ENCODE measurements at places on chromosomes 1 and 21.

- no peak for DNase-seq
Observed at GRCh38 chr1:225450491-225451191, 22.8 kb upstream of the LBR start.

DNA sequence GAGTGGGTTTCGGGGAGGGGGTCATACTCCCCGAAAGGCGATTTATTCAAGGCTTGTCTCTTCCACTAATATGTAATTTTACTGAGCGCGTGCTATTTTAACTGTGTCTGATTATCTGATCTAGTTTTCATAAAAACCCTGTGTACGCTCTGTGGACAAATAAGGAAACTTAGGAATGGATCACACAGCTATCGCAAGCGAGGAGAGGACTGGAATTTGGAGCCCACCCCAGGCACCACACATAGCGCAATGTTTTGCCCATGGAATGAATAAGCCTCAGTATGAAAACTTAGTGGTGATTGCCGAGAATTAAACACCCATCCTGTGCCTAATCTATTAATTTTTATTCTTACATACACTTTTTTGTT is 9.8 kb upstream of the RAB42 start:
- DNase-seq = no peak

GRCh38 chr1:53902235-53903138 is 8.5 kb downstream of the DIO1 start:
- no peak for DNase-seq

GRCh38 chr1:228180271-228180958 is 14.8 kb downstream of the IBA57 start:
- DNase-seq = no peak

- no peak for DNase-seq
Observed at GRCh38 chr1:219153723-219154122, 20.0 kb upstream of the LYPLAL1 start.

DNA sequence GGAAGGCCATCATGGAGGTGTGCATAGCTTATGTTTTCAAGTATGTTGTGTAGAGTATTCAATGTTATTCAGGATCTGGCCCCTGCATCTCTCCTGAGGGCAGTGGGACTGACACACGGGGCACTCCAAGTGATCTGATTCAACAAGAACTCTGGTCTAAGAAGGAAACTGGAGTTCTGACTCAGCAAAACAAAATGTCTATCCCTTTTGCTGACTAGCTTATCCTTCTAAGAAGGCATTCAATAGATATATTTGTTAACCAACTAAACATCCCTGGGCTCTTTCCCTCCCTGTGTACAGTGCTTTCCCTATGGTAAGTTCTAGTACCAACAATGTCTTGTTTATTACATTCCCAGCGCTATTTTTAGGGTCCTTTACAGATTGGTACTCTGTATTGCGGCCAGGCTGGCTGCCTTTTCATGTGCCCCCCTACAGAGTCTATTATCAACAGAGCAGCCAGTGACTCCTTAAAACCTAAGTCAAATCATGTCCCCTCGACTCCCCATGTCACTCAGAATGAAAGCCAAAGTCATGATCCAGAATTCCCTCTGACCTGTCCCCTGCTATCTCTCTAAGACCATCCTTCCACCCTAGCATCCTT is 304.9 kb downstream of the KCNH1 start:
- DNase-seq = no peak

- no peak for DNase-seq
Observed at GRCh38 chr1:21290546-21290944, 282 bp upstream of the ECE1 start.

- DNase-seq = no peak
Observed at GRCh38 chr1:184330875-184331274, 56.0 kb upstream of the C1orf21 start.

- no peak for DNase-seq
Observed at GRCh38 chr1:67429011-67429527, 1.1 kb downstream of the SERBP1 start.

DNA sequence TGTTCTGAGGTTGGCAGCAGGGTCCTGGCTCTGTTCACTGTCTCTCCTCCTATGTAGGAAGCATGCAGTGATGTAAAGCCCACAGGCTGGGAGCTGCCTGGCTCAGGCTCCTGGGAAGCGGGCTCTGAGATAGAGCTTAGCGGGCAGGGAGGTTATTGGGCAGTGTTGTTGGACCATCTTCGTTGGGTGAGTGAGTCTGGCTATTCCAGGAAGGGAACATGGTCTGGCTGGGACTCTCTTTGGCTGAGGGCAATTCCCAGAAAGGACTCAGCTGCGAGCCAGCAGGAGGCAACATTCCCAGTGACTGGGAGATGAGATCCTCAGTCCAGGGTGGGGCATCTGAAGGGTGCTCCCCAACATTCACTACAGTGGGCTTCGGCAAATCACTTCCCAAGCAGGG is 96.2 kb downstream of the CCDC185 start:
- DNase-seq = no peak

GRCh38 chr21:35093514-35093913 is 44.4 kb upstream of the RUNX1 start:
- DNase-seq = no peak

GRCh38 chr1:46761740-46762139 is 37.1 kb upstream of the CYP4B1 start:
- DNase-seq = no peak

DNA sequence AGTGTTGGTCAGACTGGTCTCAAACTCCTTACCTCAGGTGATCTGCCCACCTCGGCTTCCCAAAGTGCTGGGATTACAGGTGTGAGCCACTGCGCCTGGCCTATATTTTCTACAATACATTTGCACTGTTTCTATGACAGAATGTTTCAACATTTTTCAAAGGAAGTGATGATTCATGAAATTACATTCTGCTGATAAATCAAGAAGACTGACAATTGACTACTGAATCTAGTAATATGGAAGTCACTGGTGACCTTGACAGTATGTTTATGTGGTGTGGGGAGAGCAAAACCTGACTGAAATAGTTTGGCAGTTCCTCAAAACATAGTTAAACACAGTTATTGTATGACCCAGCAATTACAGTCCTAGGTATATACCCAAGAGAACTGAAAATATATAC is 18.1 kb downstream of the LRIF1 start:
- no peak for DNase-seq

- no peak for DNase-seq
Observed at GRCh38 chr1:29145739-29146437, 22.2 kb upstream of the TMEM200B start.

- DNase-seq = no peak
Observed at GRCh38 chr1:64482720-64483119, 12.8 kb downstream of the CACHD1 start.

DNA sequence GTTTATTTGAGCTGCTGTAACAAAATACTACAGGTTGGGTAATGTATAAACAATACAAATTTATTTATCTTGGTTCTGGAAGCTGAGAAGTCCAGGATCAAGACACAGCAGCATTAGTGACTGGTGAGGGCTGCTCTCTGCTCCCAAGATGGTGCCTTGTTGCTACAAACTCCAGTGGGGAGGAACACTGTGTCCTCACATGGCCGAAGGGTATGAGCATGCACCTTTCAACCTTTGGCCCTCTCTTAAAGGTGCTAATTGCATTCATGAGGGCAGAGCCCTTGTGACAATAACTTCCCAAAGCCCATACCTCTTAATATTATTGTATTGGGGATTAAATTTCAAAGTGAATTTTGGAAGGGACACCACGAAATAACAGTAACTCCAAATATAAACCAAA is 55.3 kb upstream of the ATP1B1 start:
- DNase-seq = no peak

DNA sequence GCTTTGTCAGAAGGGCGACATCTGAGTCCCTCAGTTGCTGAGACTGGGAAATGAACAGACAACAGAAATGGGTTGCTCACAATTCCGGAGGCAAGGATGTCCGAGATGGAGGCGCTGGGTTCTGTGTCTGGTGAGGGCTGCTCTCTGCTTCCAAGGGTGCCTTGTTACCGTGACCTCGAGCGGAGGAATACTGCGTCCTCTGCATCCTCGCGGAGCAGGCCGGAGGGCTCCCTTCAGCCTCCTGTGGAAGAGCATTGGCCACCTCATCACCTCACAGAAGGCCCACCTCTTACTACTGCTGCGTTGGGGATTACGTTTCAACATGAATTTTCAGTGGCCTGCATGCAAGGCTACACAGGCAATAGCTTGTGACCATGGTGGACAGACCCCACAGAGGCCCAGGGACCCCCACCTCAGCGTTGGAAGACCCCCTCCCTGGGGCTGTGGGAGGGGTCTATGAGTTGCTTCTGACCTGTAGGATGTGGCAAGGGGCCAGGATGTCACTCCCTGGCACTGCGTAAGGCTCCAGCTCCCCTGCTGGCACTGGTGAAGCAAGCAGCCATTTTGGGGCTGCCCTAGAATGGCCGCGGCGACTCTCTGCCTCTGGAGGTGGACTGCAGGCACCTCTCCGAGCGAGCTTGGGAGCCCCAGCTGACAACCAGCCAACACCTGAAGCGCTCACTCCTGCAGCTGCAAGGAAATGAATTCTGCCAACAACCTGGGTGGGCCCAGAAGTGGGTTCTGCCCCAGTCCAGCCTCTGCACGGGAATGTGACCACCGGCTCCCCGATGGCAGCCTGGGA is 36.3 kb upstream of the COL6A1 start:
- DNase-seq = no peak

- DNase-seq = no peak
Observed at GRCh38 chr21:31667132-31667531, 7.6 kb downstream of the SOD1 start.

DNA sequence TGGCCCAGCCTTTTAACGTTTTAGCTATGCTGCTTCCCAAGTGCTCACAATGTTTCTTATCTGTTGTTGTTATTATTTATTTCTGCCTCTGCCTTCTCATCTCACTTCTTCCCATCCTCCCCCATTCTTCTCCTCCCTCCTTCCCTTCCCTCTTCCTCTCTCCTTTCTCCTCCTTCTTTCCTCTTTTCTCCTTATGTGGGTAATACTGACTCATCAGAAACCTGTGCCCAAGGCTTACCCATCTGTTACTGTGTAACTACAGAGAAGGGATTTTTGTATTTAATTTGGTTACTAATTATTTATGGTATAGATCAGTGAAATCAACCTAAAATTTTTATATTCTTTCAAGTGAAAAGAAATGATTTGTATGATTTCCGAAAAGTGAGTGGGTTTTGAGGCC is 120.3 kb downstream of the KCNK2 start:
- DNase-seq = no peak

GRCh38 chr1:86478416-86479156 is 9.9 kb downstream of the CLCA1 start:
- DNase-seq = no peak

DNA sequence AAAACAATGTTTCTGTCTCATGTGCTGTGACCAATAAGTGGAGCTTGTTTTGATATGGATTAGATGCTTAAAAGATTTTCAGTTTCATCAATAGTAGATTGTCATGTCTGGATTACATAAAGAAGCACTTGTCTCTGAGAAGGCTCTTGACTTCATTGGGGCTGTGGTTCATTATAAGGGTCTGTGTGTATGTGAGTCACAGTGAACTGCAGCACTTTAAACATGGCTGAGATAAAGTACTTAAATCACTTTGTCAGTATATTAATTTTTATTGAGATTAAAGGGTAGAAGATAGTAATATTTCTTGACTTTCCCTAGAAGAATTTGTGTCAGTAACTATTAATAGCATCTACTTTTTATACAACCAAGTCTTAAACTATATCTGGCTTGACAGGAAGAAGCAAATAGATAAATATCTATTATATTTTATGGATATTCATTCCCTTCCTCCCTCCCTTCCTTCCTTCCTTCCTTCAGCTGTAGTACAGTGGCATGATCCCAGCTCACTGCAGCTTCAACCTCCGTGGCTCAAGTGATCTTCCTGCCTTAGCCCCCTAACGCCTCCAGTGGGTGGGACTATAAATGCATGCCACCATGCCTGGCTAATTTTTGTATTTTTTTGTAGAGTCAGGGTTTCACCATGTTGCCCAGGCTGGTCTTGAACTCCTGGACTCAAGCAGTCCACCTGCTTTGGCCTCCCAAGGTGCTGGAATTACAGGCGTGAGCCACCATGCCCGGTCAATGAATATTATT is 48.8 kb downstream of the ZFYVE9 start:
- no peak for DNase-seq

GRCh38 chr1:198001776-198002408 is 84.7 kb downstream of the LHX9 start:
- no peak for DNase-seq

GRCh38 chr1:13808729-13809131 is 108.7 kb downstream of the PRDM2 start:
- DNase-seq = peak; percentile 54

Data from heart left ventricle (tissue), 16 donors.